ENCODE measurements at places on chromosomes 12 and 14. TPM values are rescaled to one million over a fixed set of nuclear protein-coding genes. Genes with fewer than 3 reads are reported as not detected.

Gene USP5
- 72.2 TPM for total RNA-seq

Gene METAP2
- total RNA-seq = 66.9 TPM

Gene SLC6A15
- total RNA-seq = 13.4 TPM

Gene DAO
- total RNA-seq = not detected

Gene GSC
- not detected for total RNA-seq

Gene NINJ2
- total RNA-seq = not detected

Gene ZC2HC1C
- total RNA-seq = 0.56 TPM

Gene PPP1R1A
- total RNA-seq = not detected

Gene SLC17A8
- total RNA-seq = not detected

Gene SLC38A4
- 0.63 TPM for total RNA-seq

Gene BLTP3B
- 10.1 TPM for total RNA-seq

Gene NGDN
- total RNA-seq = 29.1 TPM

Gene SIX4
- total RNA-seq = 14.9 TPM

Gene ANO4
- total RNA-seq = 1.3 TPM

Gene RPL10L
- not detected for total RNA-seq

Gene GMPR2
- total RNA-seq = 30.3 TPM

Gene COL2A1
- total RNA-seq = 0.07 TPM

Gene SMIM41
- not detected for total RNA-seq

Gene GALNT6
- total RNA-seq = 42.5 TPM
